ENCODE measurements at places on chromosomes 16 and 17. TPM values are rescaled to one million over a fixed set of nuclear protein-coding genes. Genes with fewer than 3 reads are reported as not detected.

DNA sequence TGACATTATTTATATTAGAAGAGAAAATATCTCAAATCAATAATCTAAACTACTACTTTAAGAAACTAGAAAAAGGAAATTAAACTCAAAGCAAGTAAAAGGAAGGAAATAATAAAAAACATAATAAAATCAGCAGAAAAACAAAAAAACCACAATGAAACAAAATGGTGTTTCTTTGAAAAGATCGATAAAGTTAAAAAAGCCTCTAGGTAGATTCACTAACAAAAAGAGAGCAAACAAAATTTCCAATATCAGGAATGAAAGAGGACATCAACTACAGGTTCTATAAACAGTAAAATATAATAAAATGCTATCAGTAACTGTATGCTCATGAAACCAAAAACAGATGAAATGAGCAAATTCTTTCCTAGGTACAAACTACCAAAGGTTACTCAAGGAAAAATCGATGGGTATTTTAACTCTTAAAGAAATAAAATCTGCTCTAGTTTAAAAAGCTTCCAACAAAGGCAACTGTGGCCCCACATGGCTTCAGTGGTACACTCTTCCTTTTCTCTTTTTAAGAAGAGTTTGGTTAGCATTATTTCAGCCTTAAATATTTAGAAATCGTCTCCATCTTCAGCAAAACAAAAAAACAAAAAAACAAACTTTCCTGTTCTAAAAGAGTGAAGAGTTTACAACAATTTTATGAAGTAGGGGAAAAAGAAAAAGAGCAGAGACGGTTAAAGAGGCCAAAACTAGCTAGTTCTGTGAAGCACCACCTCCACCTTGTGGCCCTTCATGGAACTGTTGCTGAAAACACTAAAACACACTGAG lies 102.2 kb downstream of the TRIM37 start:
- peak; percentile 58 for DNase-seq
- no peak overlapping the region for H3K4me3 ChIP-seq
- no peak overlapping the region for H3K27ac ChIP-seq
- H3K36me3 ChIP-seq: peaks cover 13% of the 10 kb centered on the region
- H3K27me3 ChIP-seq: no peaks in the 10 kb centered on the region

DNA sequence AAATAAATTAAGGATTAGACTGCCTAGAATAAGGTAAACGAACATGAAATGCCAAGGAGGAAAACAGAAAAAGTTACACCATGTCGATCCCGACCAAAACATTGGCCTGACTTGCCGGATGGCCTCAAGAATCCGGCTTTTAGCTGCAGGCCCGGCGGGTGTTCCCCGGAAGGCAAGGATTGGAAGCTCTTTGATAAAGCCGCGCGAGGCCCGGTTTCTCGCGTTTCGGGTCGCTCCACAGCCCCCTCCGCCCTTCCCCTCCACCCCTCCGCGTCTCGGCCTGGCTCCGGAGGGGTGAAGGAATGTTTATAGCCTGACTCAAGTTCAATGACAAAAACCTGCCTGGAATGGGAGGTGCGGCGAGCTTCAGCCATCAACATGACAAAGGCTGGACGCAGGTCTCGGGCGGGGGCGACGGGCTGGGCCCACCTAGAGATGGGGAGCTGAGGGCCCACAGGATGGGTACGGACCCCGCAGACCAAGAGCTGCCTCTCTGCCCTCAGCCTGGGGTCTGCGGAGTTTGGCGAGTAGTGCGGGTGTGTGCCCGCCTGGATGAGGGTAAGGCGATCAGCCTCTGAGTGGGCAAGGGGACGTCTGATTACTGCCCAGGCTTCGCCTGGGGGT lies 2.6 kb downstream of the PRAC1 start:
- H3K27ac ChIP-seq: no peak overlapping the region
- H3K4me3 ChIP-seq: no peak overlapping the region
- peaks cover 11% of the 10 kb centered on the region for H3K4me1 ChIP-seq

DNA sequence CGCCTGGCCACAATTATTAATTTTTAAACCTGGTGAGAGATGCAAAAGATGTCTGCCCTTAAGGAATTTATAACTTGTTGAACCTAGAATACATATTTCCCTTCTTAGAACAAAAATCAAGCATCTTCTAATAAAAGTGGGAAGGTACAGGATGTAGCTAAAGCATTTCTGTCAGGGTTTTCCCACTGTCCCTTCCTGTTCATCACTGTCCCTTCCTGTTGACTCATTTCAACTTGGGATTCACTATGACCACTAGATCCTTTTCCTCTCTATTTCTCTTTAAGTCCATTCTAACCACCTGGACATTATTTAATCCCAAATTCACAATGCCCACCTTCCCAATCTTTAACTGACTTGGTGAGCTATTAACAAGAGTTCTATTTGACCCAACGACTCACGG lies 33.9 kb upstream of the CDRT4 start:
- no peaks in the 10 kb centered on the region for H3K4me1 ChIP-seq
- H3K4me3 ChIP-seq: no peak overlapping the region
- no peak for DNase-seq

The TUBD1 gene
- total RNA-seq: 38.7 TPM

The NUFIP2 gene
- 51.1 TPM for total RNA-seq

The SLC25A10 gene
- 140 TPM for total RNA-seq
